RPMI7951 (cell line): ENCODE measurements at places on chromosomes 6 and 20.

GRCh38 chr20:16744178-16744807 lies 3.9 kb upstream of the OTOR start:
- DNase-seq = no peak

DNA sequence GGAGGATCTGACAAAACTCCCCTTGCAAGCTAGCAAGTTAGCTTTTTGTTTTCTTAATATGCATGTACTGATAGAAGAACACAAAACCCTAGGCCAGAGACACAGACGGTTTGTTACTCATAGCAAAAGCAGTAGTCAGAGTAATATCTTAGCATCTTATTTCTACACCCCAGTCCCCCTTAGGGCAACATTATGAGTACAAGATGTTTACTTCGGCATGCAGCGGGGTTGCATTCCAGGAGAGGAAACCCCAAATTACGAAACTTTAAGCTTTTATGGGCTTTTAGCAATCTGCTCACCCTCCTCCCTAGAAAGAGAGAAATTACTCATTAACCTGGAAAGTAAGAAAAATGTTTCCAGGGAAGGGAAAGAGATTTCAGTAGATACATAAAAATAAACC lies 1286.9 kb downstream of the EPHA7 start:
- no peak for DNase-seq

- DNase-seq = no peak
These were observed 548.7 kb upstream of the MAP3K7 start for GRCh38 chr6:91135406-91136103.

GRCh38 chr6:141677598-141678211 lies 455.0 kb upstream of the GJE1 start:
- DNase-seq = peak; percentile 39

GRCh38 chr6:166957805-166958076 lies 1.4 kb upstream of the RNASET2 start:
- DNase-seq = no peak

DNA sequence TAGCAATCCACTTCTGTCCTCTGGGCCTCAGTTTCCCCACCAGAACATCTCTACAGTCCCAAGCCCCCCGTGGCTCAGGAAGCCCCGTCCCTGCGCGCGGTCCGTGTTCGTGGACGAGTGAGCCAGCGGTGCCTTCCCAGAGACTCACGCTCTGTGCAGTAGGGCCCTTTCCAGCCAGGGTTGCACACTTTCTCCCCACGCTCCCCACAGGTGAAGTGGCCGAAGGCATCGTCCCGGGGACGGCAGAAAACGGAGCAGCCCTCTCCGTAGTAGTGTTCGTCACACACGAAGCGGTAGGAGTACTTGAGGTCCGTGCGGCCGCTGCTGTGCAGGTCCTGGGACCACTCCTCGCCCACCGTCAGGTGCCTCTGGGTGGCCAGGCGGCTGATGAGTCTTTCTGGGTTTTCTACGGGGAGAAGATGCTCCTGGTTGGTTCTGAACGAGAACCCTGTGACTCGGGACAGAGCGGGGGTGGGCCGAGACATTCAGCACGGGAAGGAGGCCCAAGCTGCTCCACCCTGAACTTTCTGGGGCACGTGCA lies 2.7 kb downstream of the DLL1 start:
- DNase-seq = no peak

DNA sequence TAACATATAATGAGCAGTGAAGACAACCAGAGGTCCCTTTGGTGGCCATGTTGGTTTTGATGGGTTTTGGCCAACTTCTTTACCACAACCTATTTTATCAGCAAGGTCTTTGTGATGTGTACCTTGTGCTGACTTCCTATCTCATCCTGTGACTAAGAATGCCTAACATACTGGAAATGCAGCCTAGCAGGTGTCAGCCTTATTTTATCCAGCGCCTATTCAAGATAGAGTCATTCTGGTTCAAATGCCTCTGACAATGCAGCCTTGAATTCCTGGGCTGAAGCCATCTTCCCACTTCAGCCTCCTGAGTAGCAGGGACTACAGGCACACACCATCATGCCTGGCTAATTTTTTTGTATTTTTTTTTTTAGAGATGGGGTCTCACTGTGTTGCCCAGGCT lies 7.8 kb upstream of the TRIM38 start:
- no peak for DNase-seq

GRCh38 chr6:154989448-154989847 lies 5.7 kb upstream of the TIAM2 start:
- no peak for DNase-seq

DNA sequence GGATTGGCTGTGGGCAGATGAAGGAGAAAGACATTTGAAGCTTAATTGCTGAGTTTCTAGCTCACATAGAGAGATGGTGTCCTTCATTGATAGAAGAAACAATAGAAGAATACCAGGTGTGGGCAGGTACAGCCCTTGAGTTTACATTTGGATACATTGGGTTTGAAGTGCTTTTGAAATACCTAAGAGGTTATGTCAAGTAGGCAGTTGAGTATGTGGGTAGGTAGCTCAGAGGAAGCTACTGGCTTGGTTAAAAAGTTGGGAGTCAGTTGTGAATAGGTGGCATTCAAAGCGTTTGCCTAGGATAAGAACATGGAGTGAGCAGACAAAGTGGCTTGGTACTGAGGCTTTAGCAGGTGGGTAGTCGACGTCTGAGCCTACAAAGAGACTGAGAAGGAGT lies 25.0 kb downstream of the NDUFAF5 start:
- DNase-seq = no peak

DNA sequence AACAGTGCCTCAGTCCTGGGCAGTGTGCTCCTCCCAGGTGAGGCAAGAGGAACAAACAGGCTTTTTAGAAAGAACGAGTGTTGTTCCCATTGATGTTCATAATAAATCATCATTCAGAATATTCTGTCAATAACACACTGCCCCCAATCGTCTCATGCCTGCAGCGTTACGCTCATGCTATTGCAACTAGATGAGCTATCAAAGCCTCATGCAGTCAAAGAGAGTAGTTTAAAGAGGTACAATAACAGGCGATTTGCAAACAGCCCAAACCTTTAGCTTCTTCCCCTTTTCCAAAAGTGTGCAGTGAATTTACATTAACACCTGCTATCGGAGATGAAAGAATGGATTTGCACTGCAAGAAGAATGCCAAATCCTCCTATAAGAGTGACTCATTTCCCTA lies 1164.7 kb upstream of the MAP3K7 start:
- DNase-seq = no peak

DNA sequence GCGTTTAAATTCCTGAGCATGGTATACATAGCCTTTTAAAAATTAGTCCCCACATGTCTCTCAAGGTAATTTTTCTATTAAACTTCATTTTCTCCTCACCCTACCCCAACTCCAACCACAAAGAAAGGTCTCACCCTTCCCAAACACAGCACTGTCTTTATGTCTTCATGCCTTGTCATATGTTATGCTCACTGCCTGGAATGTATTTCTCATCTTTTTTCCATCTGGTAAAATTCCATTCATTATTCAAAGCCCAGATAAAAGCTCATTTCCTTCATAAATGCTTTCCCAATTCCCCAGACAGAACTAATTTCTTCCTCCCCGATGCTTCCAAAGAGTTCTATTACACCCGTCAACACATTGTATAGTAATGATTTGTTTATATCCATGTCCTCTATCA lies 302.0 kb downstream of the ALDH8A1 start:
- DNase-seq = peak; percentile 9

- no peak for DNase-seq
These were observed 143.8 kb downstream of the ZMYND8 start for GRCh38 chr20:47212606-47213207.

DNA sequence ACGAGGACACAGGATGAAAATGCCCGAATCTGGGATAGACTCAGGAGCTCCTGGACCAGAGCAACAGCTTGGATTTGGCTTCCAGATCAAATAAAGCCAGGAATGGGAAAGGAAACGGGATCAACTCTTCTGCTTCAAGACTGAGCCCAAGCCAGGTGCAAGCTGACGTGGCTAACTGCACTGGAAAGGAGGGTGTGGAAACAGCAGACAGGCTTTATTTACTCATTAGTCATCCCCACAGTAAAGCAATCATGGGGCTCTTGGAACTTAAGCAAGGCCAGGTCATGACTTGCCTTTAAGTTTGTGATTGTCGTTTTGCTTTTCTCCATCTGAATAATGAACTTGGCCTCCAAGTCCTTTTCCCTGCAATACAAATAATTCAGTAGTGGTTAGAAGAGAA lies 45.2 kb downstream of the KIF16B start:
- DNase-seq = peak; percentile 89

DNA sequence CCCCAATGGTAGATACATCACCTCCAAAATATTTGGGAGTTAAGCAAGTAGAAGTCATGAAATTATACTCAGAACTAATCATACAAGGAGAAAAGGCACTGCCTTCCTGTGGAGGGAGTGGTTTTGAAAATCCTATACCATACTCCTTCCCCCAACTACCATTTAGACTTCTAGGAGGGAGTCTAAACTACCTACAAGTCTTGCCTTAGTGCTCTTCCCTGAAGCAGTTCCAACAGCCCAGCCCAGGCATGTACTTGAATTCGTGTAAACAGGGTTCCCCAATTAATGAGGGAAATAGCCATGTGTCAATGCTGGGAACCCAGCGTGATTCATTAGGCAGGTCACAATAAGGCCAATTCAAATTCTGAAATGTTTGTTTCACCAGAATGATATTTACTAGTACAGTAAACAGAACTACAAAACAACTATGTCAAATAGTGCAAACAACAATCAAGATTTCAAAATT lies 39.1 kb upstream of the SGK1 start:
- DNase-seq = no peak

GRCh38 chr6:12097791-12098190 lies 85.7 kb downstream of the HIVEP1 start:
- no peak for DNase-seq

GRCh38 chr6:2634139-2634964 lies 116.4 kb downstream of the MYLK4 start:
- DNase-seq = peak; percentile 83

DNA sequence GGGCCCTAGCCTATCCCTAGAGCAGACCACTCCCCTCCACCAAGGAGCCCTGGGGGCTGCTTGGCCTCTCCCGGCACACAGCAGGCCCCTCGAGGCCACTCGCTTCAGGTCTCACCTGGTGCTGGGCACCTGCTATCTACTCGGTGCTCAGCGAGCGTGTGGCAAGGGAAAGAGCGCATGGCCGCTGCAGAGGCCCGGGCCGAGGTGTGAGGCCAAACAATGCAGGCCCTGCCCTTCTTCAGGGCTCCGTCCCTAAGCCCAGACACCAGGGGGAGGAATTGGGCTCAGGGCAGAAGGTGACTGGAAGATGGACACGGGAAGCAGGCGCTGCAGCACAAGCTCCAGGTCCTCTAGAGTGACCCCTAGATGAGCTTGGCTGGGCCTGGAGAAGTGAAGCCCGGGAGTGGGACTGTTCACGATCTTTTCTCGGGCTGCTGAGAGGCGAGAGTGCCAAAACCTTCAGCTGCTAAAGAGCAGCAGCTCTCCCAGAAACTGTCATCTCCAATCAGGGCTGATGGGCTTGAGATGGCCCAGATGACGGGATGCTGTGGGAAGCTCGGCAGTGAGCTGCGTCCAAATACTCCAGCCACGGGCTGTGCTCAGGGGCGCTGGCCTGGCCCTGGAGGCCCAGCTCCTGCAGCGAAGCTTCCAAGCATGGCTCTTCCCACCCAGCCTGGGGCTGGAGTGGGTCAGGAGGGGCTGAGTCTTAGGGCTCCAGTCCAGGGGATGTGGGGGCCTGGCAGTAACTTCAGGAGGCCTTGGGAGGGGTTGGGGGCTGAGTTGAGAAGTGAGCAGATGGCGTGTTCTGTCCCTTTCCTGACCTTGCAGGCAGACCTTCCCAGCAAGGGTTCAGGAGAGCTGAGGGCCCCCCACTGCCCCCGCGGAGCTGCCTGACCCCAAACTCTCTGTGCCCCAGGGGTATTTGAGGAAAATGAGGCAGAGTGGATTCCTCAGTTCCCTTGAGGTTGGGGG lies 43.7 kb downstream of the APCDD1L start:
- no peak for DNase-seq

DNA sequence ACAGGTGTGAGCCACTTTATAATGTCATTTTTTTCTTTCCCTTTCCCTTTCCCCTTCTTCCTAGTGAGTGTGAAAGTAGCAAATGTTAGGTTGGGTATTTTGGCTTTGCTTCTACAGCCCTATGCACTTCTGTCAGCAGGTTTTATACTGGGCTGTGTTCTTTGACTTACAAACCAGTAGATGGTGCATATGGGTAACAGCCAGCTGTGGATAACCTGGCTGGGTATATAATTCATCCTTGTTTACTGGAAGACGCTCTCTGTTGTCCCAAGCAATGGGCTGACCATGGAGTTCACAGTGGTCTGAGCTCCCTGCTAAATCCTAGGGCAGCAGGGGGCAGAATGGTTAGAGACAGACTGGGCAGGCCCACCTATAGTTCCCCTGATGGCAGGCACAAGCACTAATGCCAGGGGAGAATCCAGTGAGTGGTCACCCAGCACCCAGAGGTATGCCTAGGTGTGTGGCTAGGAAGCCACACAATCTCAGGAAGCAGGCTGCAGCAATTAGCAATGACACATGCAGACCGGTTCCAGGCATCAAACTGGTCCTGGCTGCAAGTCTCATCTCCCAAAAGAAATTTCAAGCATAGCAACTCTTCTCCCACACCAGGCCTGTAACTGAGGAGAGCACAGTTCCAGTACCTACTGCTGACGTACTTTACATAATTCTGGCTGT lies 592.7 kb upstream of the MAN1A1 start:
- DNase-seq = no peak

DNA sequence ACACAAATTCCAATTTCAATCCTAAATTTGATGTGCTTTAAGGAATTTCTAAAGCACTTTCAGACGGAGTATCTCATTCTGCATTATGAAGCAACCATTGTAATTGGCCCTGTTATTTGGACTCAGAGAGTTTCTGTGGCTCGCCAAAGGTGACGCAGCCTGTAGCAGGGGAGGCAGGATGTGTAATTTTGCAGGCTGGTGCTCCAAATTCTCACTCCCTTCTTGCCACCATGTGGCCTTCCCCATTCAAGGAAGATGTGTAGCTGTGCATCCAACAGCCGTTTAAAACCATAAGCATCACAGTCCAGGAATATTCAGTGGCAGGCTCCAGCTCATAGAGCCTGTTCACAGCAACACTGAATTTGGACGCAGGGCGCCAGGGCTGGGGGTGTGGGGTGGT lies 45.8 kb downstream of the AGPAT4 start:
- peak; percentile 40 for DNase-seq

GRCh38 chr20:20752712-20753111 lies 40.3 kb upstream of the RALGAPA2 start:
- DNase-seq = no peak

GRCh38 chr6:158474961-158475343 lies 84.9 kb upstream of the TMEM181 start:
- no peak for DNase-seq

DNA sequence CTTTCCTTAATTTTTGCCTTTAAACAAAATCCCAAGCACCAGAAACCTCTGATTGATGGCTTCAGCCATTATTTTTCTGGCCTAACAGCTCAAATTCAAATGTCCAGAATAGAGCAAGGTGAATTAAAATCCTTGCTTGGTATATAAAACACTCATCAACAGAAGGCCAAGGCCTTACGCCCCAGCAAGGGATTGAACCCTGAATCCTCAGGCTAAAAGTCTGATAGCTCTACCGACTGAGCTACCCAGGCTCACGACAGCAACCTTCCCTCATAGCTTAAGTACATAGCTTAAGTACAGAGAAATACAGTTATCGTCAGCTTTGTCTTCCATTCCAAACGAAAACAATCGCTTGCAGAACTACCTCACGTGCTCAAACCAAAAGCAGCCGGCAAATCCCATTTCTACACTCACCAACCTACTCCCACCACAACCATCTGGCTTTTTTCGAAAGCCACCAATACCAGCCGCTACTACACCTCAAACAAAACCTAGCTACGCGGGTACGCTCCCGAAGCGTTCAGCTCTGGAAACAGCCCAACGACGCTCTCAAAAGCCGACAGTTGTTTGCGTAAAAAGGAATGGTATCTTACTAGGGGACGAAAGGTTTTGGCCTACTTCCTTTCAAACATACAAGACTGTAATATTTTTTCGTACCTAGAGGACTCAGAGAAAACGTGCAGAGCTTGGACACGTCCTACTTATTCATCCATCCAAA lies 167.5 kb downstream of the GPX5 start:
- no peak for DNase-seq
